ENCODE measurements at places on chromosomes 1 and 21.

- DNase-seq, result no peak
These were observed 3.4 kb downstream of the DIRAS3 start for GRCh38 chr1:68046885-68047658.

DNA sequence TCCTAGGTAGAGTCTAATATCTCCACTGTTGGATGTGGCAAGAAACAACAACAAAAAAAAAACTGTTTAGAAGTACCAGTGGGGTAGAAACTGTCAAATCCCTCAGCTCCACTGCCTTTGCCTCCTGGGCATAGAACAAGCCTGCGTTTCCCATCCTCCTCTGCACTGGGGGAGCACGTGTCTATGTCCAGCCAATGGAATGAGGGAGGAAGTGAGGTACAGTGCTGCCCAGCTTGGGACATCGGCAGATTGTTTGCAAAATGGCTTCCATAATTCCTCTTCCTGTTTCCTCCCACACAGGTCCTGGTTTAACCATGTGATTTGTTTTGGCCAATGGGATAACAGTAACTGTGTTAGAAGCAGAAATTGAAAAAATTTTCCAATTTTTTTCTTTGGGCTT is 39.1 kb downstream of the PSMG1 start:
- no peak for DNase-seq

GRCh38 chr1:153526132-153526543 is 9.7 kb downstream of the S100A6 start:
- no peak for DNase-seq

GRCh38 chr1:221845650-221846371 is 103.9 kb upstream of the DUSP10 start:
- DNase-seq, result no peak

DNA sequence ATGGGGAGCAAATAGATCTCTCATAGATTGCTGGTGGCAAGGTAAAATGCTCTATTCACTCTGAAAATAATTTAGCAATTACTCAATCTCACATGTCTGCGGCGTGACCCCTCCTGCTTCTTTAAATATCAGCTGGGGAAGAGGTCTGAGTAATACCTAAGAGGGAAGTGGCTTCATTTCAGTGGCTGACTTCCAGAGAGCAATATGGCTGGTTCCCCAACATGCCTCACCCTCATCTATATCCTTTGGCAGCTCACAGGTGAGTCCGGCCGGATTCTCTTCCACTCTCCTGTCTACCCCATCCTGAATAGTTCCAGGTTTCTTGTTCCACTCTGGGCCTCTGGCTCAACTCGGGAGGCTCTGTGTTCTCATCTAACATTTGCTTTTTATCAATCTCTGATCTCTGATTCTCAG is at the start of gene SLAMF7:
Gene SLAMF7 (plus strand): TSS at position 150 of the 414 bp plus-strand sequence. CDS start 55 bp downstream, at position 205.
- DNase-seq, result peak; percentile 48

DNA sequence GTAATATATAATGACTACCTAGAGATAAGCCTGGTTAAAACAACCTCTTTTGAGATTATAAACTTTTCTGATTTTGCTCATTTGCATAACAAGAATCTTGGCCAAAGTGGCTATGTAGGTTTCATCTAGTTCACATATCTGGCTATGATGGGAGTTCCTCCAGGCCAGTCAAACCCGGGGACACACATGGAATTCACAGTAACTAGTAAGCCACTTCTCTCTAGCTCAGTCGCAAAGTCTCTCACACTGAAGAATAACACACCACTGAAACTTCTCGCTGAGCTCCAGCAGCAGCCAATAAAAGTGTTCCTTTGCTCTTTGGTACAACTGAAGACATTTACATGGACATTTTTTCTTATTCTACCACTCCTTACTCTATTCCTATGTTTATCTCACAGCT is 36.0 kb upstream of the GRIK1 start:
- DNase-seq, result no peak

DNA sequence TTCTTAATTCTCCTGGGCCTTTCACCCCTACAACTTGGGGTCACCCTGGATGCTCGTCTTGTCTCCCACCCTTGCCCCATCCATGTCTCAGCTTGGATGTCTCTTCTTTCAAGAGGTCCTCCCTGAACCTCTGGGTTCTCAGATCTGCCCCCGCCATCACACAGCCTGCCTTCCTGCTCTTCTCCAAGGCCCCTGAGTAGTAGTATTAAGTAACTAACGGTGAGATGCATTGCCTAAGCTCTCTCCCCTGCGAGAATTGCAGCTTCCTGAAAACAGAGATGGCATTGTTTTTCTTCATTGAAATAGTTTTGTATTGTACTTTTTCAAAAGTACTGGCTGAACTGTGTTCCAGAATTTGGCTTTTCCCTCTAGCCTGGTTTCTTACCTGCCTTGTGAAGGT is 16.0 kb downstream of the MIIP start:
- no peak for DNase-seq

- DNase-seq, result no peak
These were observed 187.8 kb upstream of the PTBP2 start for GRCh38 chr1:96533820-96534219.

- no peak for DNase-seq
These were observed 5.8 kb downstream of the FALEC start for GRCh38 chr1:150521196-150521968.

GRCh38 chr21:37704751-37705150 is 211.5 kb downstream of the KCNJ6 start:
- DNase-seq, result no peak

GRCh38 chr1:22562584-22563583 is at the start of gene EPHA8:
EPHA8 (plus strand) TSS chr1:22563489; CDS start chr1:22563636, 147 bp downstream.
- DNase-seq, result no peak

GRCh38 chr1:224472806-224473205 is 38.2 kb upstream of the WDR26 start:
- no peak for DNase-seq

- DNase-seq, result no peak
These were observed 5.4 kb downstream of the NPR1 start for GRCh38 chr1:153683854-153684253.

GRCh38 chr21:32826329-32827167 is 55.0 kb upstream of the PAXBP1 start:
- DNase-seq, result no peak

- no peak for DNase-seq
These were observed 90.0 kb upstream of the NFASC start for GRCh38 chr1:204780630-204781029.

DNA sequence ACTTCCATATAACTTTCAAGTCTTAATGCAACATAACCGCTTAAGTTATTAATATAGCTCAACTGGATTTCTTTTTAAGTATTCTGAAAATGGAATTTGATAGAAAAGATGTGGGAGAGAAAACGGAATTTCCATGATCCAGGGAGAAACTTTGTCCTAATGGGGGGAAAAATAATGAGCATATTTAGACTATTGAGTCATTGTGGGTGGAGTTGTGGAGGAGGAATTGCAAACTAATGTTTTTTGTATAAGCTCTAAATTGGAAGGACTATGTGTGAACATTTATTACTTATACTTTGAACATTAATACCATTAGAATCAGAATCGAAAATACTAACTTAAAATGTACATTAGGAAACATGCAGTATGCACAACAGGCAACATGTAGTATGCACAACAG is 159.9 kb upstream of the NEGR1 start:
- DNase-seq, result no peak

- DNase-seq, result no peak
These were observed 127.9 kb downstream of the FAF1 start for GRCh38 chr1:50832167-50832566.

- no peak for DNase-seq
These were observed 128.4 kb upstream of the LYPLAL1 start for GRCh38 chr1:219045246-219045645.

DNA sequence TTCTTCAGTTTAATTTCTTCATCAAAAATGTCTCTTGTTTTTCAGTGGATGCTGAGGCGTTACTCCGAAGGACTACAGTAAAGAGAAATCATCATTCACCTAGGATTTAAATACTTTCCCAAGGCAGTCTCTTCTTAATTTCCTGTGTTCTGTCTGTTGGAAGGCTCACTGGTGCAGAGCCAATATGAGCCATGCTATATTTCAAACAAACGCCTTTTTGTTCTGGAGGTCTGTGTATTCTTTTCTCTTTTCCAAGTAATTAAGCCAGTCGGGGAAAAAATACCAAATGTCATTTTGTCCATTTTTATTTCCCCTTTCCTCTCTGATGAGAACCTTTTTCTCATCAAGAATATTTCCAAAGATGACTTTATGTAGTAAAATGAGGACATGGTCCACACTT is 206.5 kb downstream of the RWDD3 start:
- DNase-seq, result no peak

DNA sequence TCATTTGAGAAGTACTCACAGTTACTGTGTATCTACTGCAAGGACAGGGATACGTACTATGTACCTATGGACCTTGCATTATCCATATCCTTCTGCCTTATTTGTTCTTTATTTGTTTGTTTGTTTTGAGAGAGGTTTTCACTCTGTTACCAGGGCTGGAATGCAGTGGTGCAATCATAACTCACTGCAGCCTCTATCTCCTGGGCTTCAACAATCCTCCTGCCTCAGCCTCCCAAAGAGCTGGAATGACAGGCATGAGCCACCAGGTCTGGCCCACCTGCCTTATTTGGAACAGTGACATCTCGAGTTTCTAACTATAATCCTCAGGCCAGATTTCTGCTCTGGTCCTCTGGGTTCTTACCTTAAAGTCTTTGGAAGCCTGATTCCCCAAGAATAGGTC is 395.5 kb upstream of the PKN2 start:
- no peak for DNase-seq

- no peak for DNase-seq
These were observed 5.8 kb upstream of the FAM167B start for GRCh38 chr1:32241001-32241763.

DNA sequence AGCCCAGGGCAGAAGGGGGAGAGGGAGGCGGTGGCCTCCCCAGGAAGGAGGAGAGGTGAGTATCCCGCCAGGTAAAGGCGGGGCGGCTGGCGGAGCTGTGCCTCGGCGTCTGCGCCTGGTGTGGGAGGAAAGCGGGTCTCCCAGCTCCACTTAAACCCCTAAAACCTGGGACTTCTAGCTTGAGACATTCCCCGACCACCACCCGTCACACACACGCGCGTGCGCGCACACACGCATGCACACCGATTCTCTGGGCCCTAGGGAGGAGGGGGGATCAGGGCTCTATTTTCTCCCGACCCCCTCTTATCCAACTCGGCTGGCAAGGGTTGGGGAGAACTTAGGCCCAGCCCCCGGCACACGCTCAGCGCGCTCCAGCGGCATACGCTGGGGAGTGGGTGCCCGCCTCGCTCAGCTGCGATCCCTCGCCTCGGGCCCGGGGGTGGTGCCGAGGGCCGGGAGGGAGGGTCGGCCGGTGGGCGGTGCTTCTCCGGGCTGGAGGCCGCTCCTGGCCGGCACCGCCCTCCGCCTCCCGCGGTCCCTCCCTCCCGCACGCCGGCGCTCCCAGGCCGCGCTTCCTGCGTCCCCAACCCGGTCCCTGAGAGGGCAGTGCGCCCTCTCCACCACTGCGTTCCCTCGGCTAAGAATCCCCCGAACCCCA is at the start of gene TMEM51:
Gene TMEM51 (plus strand): TSS at position 564 of the 658 bp plus-strand sequence. CDS start 61,341 bp downstream, outside the sequence.
- DNase-seq, result no peak

GRCh38 chr1:157025856-157026255 is 19.7 kb downstream of the ARHGEF11 start:
- no peak for DNase-seq

DNA sequence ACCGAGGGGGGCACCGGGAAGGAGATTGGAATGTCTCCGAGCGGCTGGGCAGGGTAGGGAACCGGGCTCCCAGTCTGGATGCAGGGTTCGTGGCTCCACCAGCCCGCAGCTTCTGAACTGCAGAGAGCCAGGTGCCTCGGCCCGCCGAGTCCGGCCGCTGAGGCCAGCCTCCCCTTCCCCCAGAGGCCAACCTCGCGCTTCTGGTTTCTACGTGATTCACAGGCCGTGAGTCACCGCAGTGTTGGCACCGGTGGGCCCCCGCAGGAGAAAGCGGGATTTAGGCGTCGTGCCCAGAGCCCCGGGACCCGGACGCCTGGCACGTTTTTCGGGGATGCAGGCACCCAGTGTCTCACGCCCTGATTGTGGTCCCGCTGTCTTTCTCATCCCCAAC is 458 bp downstream of the CRABP2 start:
- DNase-seq, result no peak

DNA sequence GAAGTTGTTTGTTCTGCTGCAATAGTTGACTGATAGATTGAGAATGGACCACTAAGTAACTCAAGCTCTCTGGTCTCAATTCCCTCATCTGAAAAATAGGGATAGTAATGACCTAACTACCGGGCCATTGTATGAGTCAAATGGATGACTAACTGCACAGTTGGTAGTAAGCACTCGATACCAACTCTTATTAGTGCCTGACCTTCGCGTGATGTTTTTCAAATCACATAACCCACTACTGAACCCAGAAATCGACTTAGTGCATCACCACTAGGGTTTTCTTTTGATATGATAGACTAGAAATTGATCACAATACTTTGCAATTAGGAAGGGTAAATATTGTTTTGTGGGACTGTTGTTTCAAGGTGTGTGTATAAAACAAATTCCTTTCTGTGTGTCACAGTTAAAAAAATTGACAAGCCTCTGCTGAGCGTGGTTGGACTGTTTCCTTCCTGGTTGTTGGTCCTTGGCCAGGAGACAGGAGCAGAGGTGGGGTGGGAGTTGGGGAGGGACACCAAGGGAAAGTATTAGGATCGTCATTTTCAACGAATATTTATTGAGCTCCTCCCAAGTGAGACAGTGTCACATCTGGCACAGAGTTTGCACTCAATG is 54.0 kb upstream of the LRP8 start:
- no peak for DNase-seq

DNA sequence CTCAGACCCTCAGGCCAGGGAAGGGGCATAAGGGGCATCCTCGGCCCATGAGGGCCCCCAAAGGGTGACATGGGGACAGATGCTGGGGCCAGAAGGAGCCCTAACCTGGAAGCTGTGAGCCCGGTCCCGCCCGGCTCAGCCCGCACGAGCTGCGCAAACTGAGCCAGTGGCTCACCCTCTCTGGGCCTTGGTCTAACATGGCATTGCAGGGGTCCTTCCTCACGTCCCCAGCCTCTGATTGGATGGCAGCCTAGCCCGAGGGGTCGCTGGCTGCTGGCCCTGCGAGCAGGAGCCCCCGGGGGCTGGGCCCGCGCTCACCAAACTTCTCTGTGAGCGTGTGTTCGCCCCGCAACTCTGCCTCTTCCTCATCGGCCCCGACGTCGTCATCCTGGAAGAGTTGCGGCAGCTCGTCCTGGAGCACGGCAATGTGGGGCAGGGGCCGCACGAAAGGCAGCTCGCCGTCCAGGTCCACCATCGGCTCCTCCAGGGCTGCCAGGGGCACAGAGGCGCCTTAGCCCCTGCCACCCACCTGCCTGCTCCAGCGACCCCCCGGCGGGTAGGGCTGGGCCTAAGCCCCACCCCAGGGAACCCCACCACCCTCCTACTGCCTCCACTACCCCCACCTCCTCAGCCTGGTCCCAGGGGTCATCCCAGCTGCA is 54.4 kb downstream of the ARHGEF16 start:
- no peak for DNase-seq

DNA sequence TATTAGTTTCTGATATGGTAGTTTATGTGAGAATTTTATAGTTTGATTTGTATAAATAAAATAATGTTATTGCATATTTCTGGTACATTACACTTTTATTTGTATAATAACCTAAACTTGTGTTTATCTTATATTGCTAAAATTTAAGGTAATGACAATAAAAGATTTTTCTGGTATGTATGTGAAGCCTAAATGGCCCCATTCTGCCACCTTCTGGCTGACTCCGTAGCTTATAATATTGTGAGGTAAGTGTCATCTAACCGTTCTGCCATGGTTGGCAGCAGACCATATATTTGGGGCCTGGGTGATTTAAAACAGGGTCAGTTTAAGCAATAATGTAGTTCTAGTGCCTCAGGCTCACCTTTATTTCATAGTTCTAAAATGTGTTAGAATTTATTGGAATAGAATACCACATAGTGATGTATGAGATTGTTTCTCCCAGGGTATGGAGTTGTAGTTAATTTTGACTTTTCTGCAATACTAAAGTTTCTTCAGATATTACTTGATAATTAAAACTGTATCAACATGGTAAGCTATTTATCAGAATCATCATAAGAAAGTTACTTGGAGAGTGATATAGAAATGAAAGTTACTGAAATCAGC is 21.2 kb upstream of the PRKACB start:
- peak; percentile 13 for DNase-seq

Measured in stimulated activated CD8-positive, alpha-beta memory T cell treated with anti-CD3 and anti-CD28 coated beads, Interleukin-2, amount 100 ng/mL, for 1 hour (primary cell).